ENCODE measurements at places on chromosomes 4 and X.

- DNase-seq: no peak
These were observed 37.6 kb upstream of the CRMP1 start for GRCh38 chr4:5930456-5930855.

- DNase-seq: no peak
These were observed 219.0 kb upstream of the CPEB2 start for GRCh38 chr4:14783011-14783877.

DNA sequence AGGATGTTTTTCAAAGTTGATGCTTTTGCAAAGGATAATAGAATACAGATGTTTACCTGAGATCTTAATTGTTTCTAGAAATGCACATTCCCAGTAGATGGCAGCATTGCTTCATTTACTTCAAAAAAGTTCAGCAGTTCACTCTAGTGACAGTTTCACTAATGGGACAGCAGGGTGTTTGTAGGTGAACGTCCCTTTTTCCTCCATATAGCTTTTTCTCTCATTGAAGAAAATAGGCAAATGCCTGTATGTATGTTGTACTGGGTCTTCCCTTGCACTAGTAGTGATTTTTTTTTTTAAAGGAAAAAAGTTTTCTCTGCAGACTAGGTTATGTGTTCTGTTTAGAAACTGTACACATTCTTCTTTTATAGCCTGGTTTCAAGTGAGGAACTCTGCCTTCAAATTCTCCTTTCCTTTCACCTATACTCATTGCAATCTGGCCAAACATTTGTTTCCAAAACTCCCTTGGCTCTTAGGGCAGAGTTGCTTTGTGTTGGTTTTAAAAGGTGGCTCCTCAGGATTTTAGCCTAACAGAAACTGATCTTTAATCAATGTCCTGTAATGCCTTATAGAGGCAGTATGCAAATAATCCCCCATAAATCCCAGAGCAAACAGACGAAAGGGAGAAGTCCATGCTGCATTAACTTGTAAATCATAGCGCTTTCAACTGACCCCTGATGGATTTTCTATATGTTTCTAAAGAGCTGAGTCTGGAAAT is 86.3 kb downstream of the EGF start:
- DNase-seq: no peak

- no peak for DNase-seq
These were observed 7.5 kb upstream of the SPINK2 start for GRCh38 chr4:56828784-56829535.

- no peak for DNase-seq
These were observed 454.9 kb downstream of the PDGFC start for GRCh38 chr4:156516698-156517097.

DNA sequence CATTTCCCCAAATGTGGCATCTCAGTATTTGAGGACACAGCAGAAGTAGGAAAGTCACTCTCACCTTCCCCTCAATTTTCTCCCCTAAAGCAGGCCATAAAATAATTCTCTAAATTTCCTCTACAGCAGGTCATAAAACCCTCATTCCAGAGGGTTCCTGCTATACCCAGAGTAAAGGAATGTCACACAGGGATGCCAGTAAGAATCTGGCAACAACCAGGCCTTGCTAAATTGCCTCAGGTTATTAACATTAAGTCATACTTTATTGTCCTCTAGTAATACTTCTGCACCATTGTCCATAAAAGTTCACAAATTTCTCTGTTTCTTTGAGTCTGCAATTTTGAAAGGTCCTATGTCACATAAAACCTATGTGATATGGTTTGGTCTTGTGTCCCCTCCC is 685.7 kb upstream of the SLIT2 start:
- DNase-seq: no peak

- no peak for DNase-seq
These were observed 203.6 kb downstream of the ARHGEF9 start for GRCh38 chrX:63581398-63581797.

DNA sequence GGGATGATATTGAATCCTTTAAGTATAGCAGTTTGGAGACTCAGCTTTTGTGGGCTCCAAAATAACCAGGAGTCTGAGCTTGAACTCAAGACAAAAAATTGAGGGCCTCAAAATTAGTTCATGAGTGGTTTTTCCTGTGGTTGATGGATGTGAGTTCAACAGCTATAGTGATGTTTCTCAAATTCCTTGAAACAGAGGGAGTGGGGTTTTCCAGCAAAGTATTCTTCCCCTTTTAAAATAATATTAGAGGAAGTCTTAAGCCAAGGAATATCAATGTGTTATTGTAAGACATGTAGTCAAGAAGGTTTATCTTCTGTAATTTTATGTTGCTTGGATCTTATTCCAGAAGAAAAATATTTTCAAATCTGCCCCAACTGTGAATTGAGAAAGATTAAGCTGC is 10.6 kb downstream of the OTC start:
- no peak for DNase-seq
